ENCODE measurements at places on chromosomes 3 and 15. TPM values are rescaled to one million over a fixed set of nuclear protein-coding genes. Genes with fewer than 3 reads are reported as not detected.

IQCF5 gene
- not detected for total RNA-seq

EEFSEC gene
- total RNA-seq, result 12.7 TPM

MST1 gene
- total RNA-seq, result 2.4 TPM

CLDN16 gene
- total RNA-seq, result not detected

GRK7 gene
- not detected for total RNA-seq

All from hair follicular keratinocyte (primary cell).